Brain pericyte (primary cell): ENCODE measurements at places on chromosomes 5 and 9.

DNA sequence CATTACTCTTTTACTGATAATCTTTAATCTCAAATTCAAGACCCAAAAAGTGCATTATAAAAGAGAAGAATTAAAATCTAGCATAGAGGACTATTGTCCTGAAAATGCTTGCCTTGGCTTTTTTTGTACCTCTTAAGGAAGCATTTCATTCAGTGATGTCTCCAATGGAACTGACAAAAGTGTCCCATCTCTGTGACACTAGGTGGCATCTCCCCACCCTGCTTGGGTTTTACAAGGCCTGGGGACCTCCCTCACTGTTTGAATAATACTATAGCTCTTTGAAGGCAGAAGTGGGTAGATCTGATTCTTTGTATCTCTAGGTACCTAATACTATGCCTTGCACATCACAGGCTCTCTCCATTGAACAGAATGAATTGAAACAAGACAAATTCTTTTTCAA is 180.6 kb downstream of the EPB41L4A start:
- DNase-seq, result no peak

- no peak for DNase-seq
These were observed 244.0 kb downstream of the EPB41L4A start for GRCh38 chr5:112174959-112175594.

DNA sequence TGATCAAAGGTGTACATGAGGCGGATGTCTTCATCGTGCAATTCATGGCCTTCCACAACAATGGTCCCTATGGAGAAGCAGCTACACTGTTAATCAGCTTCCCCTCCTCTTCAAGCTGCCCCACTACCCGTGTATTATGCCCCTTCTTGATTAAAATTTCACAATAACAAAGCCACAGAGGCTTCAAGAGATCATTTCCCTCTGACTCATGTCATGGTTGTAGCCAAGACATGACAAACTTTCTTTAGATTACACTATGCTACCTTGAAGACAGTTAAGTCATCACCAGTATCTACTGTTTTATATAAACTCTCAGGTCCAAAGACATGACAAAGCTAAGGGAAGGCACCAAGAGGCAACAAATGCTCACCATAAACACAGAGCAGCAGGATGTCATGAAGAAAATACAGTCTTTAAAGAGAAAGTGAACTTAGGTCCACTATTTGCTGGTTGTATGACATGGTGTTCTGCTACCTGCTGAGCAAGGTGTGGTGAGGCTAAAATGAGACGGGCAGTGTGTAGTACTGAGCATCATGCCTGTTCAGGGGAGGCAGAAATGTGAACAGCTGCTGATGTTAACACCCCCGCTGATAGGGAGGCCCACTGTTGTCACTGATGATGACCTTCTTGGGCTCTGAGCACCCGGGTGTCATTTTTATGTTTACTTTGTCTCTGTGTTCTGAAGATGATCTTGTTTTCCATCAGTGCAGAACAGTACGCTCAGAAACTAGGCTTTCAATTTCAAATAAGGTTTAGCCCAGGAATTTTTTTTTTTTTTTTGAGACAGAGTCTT is 48.3 kb downstream of the IARS1 start:
- no peak for DNase-seq

DNA sequence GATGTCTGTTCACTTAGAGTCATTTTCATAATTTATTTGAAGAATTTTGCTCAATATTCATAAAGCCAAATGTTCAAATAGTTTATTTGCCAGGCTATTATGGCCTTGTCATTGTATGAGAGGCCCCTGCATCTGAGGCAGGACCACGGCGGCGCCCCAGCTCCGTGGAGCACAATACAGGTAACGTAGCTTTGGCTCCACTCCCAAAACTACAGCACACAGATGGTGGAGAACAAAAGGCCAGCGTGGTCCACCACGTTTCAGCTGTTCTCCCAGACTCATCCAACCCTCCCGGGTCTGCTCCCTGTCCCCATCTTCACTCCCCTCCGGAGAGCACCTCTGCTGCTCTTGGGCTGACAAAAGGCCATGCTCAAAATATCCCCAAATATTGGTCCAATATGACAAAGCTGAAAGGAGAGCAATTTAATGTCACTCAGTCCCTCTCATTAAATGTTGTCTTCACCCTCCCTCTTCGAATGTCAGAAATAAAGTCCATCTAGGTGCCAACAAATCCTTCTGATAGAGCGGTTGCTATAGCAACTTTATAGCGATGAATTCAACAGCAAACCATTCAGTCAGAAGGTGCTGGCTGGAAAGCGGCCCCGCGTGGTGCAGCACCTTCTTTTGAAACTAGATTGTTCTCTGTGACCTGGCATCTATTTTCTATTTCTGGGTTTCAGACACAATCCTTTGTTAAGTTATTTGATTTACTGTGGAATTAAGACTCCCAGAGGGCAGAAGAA is 504.3 kb downstream of the ARHGEF28 start:
- DNase-seq, result no peak

GRCh38 chr9:75885652-75886051 is 4.8 kb upstream of the PCSK5 start:
- no peak for DNase-seq

DNA sequence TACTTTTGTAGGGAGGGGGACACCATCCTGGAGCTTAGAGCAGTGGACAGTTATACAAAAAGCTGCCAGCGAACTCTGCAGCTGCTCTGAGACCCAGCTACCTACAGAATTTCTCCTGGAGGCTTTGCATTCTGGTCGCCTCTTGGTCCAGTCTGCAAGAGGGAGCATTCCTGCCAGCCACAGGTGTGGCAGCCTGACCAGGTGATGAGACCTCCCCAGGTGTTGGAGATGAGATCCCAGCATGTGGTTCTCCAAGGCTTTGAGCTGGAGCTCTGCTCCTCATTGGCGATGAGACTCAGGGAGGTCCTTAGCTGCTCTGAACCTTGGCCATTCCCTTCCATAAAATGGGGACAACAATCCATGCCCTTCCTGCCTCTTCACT is 69.3 kb downstream of the RGS3 start:
- no peak for DNase-seq

GRCh38 chr5:143059976-143060765 is 290.0 kb downstream of the ARHGAP26 start:
- DNase-seq, result no peak

GRCh38 chr5:178381921-178382695 is 149.5 kb upstream of the PHYKPL start:
- no peak for DNase-seq

GRCh38 chr5:95728494-95729114 is 2.5 kb upstream of the RHOBTB3 start:
- DNase-seq, result no peak

GRCh38 chr5:112136773-112137172 is 282.3 kb downstream of the EPB41L4A start:
- no peak for DNase-seq

GRCh38 chr9:114072184-114073140 is 5.6 kb downstream of the AMBP start:
- DNase-seq, result no peak

- DNase-seq, result no peak
These were observed 509.4 kb downstream of the BNC2 start for GRCh38 chr9:16361118-16361517.

DNA sequence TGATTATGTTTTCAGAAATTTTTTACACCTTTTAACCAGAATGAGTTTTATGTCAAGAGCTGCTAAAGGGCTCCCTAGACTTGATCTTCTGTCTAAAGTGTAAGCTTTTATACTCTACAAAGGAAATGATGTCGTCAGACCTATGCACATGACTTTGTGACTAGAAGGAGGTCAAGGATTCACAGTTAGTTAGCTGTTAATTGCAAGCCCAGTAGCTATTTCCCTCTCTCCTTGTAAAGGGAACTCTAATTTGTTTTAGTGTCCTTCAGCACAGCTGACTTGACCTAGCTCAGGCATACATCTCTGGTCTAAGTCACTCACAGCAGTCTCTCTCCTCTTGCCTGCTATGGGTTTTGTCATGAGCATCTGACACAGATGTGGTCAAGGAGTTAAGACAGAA is 173.5 kb upstream of the NREP start:
- no peak for DNase-seq

- no peak for DNase-seq
These were observed 93.9 kb downstream of the GRIA1 start for GRCh38 chr5:153584126-153584959.

DNA sequence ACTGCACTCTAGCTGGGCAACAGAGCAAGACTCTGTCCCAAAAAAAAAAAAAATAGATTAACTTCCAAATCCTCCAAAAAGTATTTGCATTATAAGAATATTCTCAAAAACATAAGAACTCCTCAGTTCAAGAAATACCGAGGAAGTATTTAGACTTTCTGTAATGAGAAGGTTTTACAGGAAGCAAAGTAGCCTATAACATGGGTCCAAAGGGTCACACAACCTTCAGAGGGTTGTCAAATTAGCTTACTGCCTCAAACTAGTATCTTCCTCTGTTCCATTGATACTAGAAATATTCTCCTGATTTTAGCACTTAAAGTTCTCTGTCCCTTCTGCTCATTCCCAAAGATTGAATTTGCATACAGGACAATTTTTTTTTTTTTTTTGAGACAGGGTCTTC is 121.9 kb downstream of the INVS start:
- no peak for DNase-seq

- no peak for DNase-seq
These were observed 9.1 kb upstream of the IRF1 start for GRCh38 chr5:132499440-132500243.

DNA sequence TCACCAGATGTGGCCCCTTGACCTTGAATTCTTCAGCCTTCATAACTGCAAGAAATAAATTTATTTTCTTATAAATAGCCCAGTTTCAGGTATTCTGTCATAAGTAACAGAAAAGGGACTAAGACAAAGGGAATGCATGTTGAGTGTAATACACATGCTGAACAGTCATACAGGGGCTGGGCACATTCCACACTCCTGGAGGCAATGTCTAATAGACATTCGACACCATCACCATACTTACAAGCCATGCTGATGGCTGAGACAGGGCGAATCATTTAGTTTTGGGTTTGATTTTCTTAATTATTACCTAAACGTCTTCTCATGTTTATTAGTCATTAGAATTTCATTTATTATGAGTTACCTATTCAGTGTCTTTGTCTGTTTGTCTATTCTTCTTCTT is 68.5 kb downstream of the TENT4A start:
- no peak for DNase-seq

GRCh38 chr5:77651343-77651742 is 12.8 kb upstream of the OTP start:
- DNase-seq, result no peak

- no peak for DNase-seq
These were observed 244.0 kb downstream of the ARHGAP26 start for GRCh38 chr5:143014017-143014651.

- no peak for DNase-seq
These were observed 100.0 kb downstream of the GDNF start for GRCh38 chr5:37739817-37740261.

- DNase-seq, result no peak
These were observed 67.8 kb downstream of the FAT2 start for GRCh38 chr5:151523335-151523734.

DNA sequence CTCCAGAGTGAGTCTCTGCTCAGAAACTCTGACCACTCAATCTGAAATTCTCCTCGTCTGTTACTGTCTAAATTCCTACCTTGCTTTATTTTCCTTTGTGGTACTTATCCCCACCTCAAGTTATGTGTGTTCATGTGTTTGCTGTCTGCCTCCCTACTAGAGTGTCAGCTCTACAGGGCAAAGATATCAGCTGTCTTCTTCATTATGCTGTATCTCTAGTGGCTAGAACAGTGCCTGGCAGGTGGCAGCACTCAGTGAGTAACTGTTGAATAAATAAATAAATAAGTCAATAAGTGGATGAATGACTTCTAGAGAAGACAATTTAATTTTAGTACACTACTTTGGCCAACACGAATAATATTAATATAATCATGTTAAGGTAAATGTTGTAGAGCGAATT is 92.3 kb downstream of the BOD1 start:
- DNase-seq, result no peak

- peak; percentile 86 for DNase-seq
These were observed 32.7 kb downstream of the ANXA2R start for GRCh38 chr5:43007246-43007910.

DNA sequence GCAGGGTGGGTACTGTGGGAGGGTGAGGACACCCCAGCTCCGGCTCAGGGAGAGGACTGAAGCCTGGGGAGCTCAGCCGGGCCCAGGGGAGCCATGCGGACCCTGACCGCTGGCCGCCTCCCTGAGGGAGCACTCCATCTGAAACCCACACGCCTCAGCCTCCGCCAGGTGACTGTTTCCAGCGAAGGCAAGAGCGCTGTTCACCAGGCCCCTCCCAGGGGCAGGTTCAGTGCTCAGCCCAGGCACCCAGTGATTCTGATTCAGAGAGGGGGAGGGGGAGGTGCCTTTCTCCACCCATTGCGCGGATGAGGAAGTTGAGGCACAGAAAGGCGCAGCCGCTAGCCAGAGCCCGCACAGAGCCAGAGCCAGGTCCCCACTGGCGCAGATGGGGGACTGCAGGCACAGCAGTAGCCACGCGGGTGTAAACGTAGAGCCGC is 27.0 kb downstream of the ADGRD2 start:
- no peak for DNase-seq

GRCh38 chr5:87313216-87313615 is 45.5 kb downstream of the RASA1 start:
- no peak for DNase-seq

- no peak for DNase-seq
These were observed at the start of gene HSDL2 for GRCh38 chr9:112380102-112380824. TSS of gene HSDL2 (plus strand) at chr9:112380108. CDS start at chr9:112380164, 56 bp downstream.

GRCh38 chr9:5493679-5494511 is 16.4 kb upstream of the PDCD1LG2 start:
- DNase-seq, result no peak

GRCh38 chr5:173420108-173420507 is 91.9 kb upstream of the STC2 start:
- no peak for DNase-seq

DNA sequence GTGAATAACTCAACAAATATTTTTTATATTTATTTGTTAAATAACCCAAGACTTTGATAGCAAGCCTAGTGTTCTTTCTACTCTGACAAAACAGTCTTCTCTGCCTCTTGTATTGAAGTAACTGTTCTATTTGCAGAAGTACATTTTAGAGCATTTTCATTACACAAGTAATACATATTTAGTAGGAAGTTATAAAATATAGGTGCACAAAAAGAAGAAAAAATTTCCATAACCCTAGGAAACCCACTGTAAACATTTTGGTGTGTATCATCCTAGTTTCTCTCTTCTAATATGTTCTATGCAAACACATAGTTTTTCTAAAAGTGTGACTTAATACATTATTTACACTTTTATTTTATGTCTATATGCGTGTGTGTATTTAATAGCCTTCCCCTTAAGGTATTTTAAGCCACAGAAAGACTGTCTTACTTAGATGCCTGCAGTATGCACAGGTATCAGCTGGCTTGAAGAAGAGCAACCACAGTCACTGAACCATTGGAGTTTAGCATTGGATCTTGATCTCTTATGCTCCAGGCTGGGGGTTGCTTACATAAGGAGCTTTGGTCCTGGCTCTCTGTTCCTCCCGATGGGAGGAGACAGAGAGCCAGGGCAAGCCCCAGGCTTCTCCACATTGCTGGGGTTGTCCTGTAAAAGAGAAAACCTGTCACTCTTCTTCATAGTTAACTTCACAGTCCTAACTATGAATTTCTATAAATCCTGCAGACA is 3.8 kb downstream of the SELENOP start:
- no peak for DNase-seq
